ENCODE measurements at places on chromosomes 5 and 9.
A peak's percentile ranks its signal among the peaks of the same experiment; 100 is the strongest.

DNA sequence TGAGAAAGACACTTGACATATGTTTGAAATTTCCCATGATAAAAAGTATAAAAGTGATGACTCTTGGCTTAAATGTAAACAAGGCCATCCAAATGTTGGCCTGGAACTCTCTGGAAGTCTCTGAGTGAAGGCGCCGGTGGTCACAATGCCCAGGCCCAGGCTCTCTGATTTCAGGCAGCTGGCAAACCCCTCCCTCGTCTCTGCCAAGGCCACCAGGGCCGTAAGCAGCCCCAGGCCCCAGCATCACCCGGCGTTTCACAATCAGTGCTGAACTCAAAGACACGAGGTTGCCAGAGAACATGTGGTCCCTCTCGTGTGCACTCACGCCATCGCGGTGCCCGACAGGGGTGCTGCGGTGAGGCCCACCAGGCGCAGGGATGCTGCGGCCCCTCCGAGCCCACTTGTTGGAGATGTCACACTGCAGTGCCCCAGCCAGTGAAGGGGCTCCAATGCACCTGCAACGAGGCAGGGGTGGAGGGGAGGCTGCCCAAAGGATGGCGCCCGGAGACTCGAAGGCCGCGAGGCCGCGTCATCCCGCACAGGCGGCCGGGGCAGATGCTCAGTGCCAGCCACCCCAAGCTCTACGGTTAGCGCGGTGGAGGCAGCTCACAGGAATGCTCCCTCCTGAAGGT is 15.0 kb downstream of the LPCAT1 start:
- ATAC-seq, result no peak

DNA sequence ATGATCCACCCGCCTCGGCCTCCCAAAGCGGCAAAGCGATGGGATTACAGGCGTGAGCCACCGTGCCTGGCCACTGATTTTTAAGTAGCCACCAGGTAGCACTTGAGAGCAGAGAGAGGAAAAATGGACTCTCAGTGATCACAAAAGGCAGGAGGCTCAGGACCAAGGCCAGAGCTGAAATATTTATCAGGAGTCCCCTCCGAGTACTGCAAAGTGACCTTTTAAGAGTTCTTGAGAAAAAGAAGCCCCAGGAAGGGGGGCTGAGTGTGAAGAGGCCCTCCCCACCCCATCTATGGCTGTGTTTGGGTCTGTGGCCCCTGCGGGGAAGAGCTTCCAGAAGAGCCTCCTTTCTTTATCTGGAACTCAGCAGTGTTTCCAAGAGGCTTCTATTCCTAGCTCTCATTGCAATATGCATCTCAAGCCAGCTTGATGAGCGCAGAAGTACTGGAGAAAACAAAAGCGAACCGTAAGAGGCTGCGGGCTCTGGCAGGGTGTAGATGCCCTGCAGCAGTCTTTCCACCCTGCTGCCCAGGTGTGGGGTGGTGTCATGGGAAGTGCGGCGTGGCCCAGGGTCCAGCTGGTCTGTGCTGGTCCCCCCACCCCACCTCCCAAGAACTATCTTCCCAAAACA is 75.5 kb upstream of the CDK20 start:
- ATAC-seq, result no peak

DNA sequence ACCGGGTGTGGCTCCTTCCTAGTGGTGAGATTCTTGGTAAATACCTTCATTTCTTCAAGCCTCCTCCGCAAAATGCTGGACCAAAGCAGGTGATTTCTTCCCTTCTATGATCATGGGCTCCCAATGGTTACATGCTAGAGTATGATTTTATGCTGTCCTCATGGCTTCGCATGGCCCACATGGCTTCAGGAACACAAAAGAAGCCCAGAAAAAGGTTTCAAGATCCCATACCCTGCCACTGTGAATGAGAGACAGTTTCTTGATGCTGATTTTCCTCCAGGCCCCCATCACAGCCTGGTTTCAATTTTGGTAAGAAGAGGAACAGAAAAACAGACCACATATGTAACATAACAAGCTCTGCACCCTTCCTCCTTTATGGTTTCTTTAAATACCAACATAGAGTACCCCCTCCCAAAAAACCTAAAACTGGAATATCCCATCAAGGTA is 2.4 kb upstream of the RXFP3 start:
- ATAC-seq, result no peak

DNA sequence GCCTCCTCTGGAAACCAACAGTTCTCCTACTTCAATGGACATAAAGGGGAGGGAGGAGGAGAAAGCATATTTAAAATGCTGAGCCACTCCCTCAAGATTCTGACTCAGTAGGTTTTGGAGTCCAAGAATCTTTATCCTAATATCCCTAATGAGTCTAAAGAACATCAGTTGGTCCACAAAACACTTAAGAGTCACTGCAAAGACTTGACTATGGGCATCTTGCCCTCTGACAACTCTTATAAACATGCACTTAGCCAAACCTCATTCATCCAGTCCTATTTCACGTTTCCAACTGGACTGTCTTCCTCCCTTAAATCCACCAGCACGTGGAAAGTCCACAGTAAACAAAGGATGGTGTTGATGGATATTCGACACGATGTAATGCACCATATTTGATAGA is 172.5 kb downstream of the FAM114A2 start:
- ATAC-seq, result no peak

DNA sequence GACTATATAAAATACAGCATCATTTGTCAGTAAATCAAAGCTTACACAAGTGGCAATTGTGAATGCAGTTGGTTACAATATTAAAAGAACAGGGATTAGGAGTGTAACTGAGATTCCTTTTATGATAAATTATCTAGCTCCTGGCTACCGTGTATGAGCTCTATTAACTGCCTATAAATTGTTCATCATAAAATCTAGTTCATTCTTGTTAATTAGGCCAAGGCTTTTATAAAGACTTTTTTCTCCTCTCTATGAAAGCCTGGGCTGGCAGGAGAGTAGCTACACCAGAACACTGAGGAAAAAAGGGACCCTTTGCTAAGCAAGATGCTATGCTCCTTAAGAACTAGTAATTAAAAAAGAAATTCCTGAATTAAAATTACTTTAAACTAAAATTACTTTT is 132.4 kb upstream of the MEF2C start:
- no peak for ATAC-seq

GRCh38 chr9:123365287-123365880 is 9.4 kb downstream of the CRB2 start:
- peak; percentile 37 for ATAC-seq

- no peak for ATAC-seq
Measured at GRCh38 chr5:107378218-107378899, 292.4 kb downstream of the EFNA5 start.

DNA sequence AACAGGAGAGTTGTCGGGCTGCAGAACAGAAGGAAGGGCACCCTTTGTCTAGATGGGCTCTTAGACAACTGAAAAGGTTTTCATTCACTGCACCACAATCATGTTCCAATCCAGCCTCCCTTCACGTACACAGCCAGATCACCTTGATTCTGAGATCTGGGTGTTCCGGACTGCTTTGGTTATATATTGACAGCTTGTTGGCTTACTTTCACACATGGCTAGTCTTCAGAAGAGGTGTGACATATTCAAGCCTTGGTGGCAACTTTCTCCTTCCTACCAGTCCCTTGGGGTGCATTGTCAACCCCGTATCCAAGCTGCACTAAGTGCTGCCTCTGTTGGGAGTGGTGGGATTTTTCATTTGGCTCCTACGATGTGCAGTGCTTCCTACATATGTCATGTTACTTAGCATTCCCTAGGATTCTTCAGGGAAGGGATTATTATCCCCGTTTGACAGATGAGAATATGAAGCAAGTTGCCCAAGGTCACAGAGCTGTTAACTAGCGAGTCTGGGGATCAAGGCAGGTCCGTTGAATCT is 100.6 kb downstream of the LIFR start:
- ATAC-seq, result no peak

DNA sequence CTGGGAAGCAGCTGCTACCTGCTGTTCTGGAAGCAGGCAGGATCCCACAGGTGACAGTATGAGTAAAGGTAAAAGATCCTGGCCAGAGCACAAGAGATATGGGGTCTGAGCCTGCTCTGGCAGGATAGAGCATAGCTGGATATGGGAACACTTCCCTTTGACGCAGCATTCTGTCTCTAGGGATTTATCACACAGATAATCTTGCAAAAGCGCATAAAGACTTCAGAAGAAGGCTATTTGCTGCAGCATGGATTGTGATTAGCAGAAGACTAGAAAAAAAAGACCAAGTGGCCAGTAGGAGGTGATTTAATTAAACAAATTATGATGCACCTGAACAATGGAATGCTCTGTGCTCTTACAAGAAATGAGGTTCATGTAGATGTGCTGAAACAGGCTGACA is 52.4 kb upstream of the PWWP2A start:
- no peak for ATAC-seq

Measured in SK-N-SH treated with all-trans-retinoic acid at 6 μM for 48 hours (cell line).